Activated T-cell treated with anti-CD3 and anti-CD28 coated beads, Interleukin-2, amount 50 U/mL, for 24 hours (primary cell): ENCODE measurements at places on chromosomes 1 and 21.
A peak's percentile ranks its signal among the peaks of the same experiment; 100 is the strongest.

DNA sequence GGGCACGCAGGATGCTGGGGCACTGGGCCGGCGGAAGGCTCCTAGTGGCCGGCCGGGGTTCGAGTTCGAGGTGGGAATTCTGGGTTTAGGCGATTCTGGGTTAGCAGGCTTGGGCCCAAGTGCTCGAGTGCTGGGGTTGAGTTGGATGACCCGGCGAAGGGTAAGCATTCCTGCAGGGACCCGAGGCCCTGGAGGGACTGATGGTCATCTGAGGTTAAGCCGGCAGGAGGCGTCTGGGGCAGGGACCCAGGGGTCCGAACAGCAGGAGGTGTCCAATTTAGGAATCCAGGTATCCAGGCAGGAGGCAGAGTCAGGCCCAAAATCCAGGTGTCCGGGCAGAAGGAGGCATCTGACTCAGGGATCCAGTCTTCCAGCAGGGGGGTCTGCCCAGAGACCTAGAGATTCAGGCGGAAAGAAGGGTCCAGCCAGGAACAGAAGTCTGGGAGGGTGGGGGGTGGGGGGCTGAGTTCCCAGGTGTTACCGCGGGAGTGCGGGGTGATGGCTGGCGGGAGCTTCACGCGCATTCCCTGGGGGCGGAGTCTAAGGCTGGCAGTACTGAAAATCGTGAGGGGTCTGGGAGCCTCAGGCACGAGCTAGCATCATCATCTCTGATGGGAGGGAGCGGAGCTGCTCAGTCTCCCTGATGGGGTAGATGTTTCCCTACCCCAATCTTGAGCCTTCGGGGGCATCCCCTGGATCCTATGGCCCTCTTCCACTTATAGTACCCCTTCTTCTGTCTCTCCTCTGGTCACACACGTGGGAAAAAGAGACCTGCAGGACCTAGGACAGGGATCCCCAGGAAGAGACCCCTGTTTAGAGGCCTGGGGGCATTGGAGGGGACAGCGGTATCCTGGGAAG lies 585 bp downstream of the GPR3 start:
- no peak for DNase-seq

DNA sequence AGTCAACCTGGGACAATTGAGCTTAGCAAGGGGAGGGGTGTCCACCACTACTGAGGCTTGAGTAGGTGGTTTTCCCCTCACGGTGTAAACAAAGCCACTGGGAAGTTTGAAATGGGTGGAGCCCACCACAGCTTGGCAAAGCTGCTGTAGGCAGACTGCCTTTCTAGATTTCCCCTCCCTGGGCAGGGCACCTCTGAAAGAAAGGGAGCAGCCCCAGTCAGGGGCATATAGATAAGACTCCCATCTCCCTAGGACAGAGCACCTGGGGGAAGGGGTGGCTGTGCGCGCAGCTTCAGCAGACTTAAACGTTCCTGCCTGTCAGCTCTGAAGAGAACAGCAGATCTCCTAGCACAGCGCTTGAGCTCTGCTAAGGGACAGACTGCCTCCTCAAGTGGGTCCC lies 758.4 kb downstream of the LTN1 start:
- DNase-seq = no peak

DNA sequence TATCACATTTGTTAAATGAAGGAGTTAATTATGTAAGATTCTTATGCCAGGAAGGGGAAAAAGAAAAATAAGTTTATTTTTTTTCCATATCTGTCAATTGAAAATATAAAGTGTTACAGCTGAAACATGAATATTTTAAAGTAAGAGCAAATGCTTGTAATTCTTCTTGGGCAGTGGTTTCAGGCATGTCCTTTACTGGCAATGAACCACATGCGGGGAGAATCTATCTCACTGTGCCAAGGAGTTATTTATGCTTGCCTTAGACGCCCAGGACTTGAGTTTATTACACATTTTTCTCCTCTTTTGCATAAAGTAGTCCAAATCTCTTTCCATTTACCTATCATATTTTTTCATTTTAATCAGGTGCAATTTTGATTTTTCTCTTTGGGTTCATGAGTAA lies 207.8 kb upstream of the NRIP1 start:
- no peak for DNase-seq

GRCh38 chr1:40110389-40110788 lies 13.3 kb upstream of the PPT1 start:
- no peak for DNase-seq

GRCh38 chr1:197200272-197200899 lies 53.9 kb upstream of the ASPM start:
- no peak for DNase-seq

DNA sequence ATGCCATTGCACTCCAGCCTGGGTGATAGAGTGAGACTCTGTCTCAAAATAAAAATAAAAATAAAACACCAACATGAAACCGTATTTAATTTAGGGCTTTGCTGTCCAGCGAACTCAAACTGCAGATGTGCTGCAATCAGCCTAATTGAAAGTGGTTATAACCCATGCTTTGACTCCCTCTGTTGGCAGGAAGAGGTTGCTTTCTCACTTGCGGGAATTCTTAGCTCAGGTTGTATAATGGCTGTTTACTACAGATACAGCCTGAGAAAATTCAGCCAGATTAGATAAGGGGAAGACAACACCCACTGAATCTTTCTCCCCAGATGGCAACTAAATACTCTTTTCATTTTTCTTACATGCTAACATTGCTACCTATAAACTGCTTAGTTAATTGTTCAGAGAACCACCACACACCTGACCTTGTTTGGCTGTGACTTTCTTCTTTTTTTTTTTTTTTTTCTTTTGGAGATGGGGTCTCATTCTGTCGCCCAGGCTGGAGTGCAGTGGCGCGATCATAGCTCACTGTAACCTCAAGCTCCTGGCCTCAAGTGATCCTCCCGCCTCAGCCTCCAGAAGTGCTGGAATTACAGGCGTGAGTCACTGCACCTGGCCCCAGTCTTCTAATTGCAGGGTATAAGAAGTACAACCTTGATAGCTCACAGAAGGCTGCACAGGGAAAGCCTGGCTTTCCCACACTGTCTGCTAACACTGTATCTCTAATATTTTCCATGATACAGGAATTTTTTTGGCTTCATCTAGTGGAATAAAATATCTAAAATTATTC lies 34.6 kb downstream of the DNTTIP2 start:
- DNase-seq = no peak

DNA sequence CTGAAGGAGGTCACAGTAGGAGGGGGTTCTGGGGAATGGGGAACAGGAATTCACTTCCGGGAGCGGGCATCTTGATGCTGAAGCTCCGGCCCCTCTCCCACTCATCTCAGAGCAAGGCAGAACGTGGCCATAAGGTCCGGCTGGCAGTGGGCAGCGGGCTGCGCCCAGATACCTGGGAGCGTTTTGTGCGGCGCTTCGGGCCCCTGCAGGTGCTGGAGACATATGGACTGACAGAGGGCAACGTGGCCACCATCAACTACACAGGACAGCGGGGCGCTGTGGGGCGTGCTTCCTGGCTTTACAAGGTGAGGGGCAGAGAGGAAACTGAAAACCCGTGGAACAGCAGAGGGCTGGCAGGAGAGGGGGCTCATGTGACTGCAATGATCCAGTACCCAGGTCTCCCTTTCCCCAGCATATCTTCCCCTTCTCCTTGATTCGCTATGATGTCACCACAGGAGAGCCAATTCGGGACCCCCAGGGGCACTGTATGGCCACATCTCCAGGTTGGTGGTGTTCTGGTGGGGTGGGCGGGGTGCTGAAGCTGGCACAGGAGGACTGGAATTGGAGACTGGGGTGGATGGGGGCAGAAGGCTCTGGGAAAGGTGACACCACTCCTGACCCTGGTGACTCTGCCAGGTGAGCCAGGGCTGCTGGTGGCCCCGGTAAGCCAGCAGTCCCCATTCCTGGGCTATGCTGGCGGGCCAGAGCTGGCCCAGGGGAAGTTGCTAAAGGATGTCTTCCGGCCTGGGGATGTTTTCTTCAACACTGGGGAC lies 3.0 kb downstream of the SLC27A3 start:
- DNase-seq = no peak

GRCh38 chr1:161209790-161210409 lies 5.2 kb upstream of the FCER1G start:
- DNase-seq = peak; percentile 76

DNA sequence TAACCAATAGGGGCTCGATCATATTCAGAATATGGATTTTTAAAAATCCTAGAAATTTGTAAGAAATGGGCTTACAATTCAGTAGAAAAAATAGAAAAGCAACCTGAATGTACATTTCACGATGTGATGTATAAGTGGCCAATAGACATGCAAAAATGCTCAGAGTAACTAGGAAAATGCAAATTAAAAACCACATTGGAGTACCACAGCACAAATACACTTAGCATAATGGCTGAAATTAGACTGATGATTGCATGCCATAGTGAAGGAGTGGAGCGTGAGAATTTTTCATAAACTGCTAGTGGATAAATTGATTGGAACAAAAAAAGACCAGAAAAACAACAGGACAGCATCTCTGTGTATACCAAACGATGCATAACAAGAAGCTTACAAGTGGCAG lies 102.3 kb downstream of the DYRK1A start:
- no peak for DNase-seq

DNA sequence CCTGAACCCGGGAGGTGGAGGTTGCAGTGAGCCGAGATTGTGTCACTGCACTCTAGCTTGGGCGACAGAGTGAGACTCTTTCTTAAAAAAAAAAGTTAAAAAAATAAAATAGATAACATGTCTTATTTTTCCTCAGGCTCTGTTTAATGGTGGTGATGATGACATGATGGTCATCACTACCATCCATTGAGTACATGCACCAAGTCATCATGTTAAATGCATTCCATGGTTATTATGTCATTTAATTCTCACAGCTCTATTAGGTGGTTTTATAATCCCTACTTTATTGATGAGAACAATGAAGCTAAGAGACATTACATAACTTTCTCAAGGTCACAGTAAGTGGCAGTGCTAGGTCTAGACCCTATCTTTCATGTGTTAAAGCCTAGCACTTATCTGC lies 34.4 kb upstream of the MAB21L3 start:
- no peak for DNase-seq

GRCh38 chr21:21158376-21158918 lies 160.2 kb downstream of the NCAM2 start:
- no peak for DNase-seq

DNA sequence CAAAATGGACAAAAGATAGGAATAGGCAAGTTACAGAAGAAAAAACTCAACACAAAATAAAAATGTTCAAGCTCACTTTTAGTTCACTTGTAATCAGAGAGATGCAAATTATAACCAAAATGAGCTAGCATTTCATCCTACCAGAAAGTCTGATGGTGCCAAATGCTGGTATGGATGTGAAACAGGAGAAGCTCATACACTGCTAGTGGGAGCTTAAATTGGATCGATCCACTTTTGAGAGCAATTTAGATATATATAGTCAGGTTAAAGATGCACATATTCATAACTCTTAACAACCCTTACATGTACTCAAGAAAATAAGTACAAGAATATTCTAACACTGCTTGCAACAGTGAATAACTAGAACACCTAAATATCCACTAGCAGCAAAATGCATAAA lies 18.5 kb upstream of the CAMSAP2 start:
- DNase-seq = no peak

- no peak for DNase-seq
These were observed 37.3 kb downstream of the MFSD2A start for GRCh38 chr1:39992234-39992633.

DNA sequence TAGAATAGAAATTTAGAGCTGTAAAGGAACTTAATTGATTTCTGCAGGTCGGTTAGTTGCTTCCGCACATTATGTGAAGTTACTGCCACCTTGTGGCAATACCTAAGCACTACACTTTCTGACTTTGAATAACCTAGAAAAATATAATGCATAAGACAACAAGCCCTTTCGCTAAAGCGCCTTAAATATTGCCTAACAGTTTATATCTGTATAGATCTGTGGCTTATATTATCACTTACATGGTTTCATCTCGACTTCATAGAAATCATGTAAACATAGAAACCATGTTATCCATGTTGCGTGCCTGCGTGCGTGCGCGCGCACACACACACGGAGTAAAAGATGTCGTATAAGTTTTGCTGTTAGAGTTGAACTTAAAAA lies 10.9 kb upstream of the IFI16 start:
- DNase-seq = no peak

- peak; percentile 19 for DNase-seq
These were observed 8.9 kb downstream of the KRTAP10-1 start for GRCh38 chr21:44530903-44531605.

- no peak for DNase-seq
These were observed 31.1 kb downstream of the DIP2A start for GRCh38 chr21:46489800-46490199.

- no peak for DNase-seq
These were observed 147.1 kb downstream of the C1orf21 start for GRCh38 chr1:184533915-184534314.

DNA sequence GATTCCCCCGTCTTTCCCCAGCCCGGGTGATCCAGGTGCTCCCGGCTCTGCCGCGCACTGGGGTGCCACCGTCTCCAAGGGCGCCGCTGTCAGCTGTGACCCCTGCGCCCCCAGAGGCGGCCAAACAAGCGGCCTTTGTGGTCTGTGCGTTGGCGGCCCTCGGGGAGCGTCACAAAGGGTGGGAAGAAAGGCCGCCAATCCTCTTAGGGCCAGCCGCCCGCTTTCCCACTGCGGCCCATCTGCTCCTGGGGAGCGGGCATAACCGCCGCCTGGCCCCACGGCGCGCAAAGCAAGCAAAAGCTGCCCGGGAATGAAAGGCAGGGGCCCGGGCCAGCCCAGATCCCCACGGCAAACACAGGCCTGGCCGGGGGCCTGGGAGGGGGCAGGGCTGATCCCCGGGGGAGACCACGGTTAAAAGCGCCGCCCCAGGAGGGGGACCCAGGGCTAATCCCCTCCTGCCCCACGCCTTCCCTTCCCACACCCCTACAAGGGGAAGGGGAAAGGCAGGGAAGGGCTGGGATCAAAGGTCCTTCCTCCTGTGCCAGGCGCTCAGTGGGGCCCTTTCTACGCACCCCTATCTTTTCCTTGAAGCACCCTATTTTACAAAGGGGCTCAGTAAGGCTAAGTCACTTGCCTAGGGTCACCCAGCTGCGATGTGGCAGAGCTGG lies 24.0 kb downstream of the C1QB start:
- DNase-seq = no peak

GRCh38 chr1:47697616-47698335 lies 259.9 kb downstream of the FOXD2 start:
- no peak for DNase-seq

GRCh38 chr1:31795096-31795675 lies 20.6 kb downstream of the SPOCD1 start:
- DNase-seq = peak; percentile 6

- no peak for DNase-seq
These were observed 52.3 kb downstream of the C1orf198 start for GRCh38 chr1:230816018-230816417.
